ENCODE measurements at places on chromosomes 16 and 17.

GRCh38 chr16:57807968-57808528, 5.8 kb upstream of the KIFC3 start:
- DNase-seq: peak; percentile 98

DNA sequence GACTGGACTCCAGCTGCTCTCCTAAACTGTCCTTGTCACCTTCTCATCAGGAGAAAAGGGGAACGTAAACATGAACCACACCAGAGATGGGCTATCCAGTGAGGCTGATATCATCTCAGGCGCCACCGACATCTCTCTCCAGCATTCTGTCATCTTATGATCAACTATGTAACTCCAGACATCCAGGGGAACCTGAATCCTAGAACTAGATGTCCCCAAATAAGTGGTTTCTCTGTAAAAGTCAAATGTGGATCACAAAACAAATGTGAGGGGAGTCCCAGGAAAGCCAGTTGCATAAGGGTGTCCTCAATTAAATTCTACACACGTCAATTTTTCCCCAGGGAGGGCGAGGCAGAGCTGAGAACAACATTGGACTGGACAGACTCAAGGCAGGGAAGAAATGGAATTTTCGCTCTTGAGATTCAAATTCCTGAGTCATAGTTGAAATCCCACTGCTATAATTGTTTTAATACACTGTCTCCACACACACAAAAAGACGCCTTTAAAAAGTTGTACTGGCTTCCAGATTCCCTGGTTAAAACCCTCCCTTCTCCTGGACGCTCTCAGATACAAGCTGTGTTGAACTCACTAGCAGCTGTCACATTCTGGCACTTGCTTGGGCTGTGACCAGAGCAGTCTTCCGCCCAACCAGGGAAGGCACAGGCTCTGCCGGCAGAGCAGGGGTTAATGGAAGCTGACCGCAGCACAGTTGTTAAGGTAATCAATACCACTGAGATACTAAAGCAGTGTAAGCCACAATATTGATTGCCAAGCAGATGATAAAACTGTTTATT, 62.6 kb downstream of the ZFHX3 start:
- peak; percentile 31 for DNase-seq

GRCh38 chr17:17052462-17053221, 10.4 kb downstream of the MPRIP start:
- no peak for DNase-seq

DNA sequence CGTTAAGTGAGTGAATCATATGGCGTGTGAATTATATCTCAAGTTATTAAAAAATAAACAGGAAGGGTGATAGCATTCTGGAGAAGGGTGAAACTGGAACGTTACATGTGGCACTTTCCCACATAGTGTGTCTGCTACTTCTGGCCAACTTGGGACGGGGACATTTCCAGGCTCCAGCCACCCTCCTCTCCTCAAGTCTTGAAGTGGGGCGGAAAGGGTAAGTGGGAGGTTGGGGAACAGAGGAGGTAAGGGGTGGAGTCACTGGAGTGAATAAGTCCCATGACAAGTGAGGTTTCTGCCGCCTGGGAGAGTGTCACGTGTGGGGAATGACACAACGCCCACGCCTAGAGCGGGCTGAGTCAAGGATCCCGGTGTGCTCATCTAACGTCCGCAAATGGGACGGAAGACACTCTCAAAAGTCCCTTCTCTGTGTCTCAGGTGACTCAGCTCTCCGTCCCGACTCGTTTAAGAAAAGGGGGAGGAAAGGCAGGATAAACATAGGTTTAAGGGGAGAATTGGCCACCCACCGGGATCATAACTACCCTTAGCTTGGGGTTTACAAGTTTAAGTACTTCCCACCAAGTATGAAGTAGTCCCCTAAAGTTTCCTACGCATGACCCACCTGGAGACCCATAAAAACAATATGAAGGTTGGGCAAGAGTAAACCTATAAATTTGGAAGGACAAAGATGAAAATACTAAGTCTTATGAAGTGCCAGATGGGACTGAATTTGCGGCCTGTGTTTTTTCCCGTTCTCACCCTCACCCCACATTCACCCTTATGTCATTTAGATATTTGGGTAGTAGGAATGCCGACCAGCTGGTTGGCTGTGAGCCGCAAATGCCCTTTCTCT, 1.2 kb upstream of the SPAG9 start:
- peak; percentile 99 for DNase-seq

DNA sequence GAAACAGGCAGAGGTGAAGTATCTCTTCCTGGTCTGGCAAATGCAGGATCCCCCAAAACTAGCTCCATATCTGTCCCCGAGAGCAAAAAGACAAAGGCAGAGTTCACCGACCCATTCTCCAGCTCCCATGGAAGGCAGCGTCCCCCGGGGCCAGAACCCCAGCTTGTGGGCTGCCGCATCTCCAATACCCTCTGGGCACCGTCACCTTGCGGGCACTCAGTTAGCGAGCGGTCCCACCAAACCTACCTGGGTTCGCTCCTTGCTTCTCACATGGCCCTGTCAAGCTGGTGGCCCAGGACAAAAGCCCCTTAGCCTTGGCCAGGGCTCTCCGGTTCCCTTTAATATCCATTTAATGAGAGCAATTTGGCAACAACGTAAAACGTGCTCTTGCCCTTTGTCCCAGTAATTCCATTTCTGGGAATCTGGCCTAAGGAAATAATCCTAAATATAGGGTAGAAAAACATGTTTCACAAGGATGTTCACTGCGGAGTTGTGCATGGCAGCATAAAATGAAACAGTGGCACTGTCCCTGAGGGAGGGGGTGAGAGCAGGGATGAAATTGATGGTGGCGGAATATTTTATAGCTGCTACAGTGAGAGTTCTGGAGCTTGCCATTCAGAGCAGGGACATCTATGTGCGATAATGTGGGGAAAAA, 157.1 kb downstream of the CMIP start:
- DNase-seq: no peak

GRCh38 chr16:56244612-56245011, 53.3 kb downstream of the GNAO1 start:
- no peak for DNase-seq

DNA sequence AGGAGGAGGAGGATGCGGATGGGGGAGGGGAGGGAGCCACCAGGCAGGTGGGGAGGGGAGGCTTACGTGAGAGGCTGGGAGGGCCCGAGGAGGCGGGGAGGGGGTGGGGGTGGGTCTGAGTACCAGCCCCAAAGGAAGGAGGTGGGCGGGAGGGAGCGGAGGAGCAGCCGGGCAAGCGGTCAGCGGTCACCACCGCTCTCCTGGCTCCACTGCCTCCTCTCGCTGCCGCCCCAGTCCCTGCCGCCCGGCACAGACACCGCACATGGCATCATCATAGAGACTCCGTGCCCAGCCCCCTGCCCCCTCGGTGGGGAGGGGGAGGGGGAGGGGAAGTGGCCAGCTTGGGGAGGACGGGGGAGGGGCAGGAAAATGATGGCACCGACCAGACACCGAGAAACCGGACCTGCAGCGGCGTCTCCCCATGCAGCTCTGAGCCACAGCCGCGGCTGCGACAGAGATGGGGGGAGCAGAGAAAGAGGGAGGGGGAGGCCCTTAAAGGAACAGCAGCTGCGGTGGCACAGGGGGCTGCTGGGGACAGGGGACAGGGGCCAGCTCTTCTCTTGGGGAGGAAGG, at the start of gene TLCD3B:
Gene TLCD3B, minus strand, starts transcription at position 431 of the 573 bp plus-strand sequence. CDS start 744 bp downstream, outside the sequence.
- no peak for DNase-seq

DNA sequence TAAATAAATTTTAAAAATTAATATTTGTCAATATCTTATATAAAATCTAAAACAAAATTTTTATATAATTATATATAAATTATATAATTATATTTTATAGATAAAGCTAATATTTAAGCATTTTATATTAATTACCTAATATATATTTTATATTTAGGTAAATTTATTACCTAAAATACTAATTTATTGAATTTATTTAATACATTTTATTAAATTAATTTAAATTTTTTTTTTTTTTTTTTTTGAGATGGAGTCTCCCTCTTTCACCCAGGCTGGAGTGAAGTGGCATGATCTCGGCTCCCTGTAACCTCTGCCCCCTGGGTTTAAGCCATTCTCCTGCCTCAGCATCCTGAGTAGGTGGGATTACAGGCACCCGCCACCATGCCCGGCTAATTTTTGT, 22.4 kb downstream of the ATAD5 start:
- DNase-seq: no peak

DNA sequence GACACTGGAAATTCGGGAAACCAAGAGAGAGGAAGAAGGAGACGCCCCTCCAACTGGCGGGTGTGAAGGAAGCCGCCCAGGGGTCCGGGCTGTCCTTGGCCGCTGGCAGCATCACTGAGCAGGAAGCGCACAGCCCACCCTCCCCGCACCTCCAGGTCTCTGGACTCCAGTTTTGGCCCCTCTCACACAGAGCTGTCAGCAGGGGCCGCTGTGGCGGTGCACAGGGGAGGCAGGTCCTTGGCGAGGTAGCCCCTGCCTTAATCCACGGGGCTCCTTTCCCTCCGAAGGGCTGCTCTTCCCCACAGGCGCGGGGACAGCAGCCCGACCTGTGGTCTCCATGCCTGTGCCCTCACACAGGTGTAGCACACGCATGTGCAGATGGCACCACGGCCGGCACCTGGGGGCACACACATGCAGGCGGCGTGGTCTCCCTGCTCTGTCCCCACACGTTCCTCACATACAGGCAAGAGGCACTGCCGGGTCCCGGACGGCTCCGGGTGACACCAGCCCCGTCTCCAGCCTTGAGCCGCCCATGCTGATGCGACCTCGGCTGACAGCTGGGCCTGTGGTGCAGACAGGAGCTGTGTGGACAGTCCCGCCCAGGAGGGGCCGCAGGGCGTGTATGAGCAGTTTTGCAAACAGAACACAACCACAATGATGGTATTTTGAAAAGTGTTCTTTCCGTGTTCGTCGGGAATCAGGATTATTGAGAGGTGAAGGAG, 26.6 kb upstream of the CHMP6 start:
- no peak for DNase-seq

DNA sequence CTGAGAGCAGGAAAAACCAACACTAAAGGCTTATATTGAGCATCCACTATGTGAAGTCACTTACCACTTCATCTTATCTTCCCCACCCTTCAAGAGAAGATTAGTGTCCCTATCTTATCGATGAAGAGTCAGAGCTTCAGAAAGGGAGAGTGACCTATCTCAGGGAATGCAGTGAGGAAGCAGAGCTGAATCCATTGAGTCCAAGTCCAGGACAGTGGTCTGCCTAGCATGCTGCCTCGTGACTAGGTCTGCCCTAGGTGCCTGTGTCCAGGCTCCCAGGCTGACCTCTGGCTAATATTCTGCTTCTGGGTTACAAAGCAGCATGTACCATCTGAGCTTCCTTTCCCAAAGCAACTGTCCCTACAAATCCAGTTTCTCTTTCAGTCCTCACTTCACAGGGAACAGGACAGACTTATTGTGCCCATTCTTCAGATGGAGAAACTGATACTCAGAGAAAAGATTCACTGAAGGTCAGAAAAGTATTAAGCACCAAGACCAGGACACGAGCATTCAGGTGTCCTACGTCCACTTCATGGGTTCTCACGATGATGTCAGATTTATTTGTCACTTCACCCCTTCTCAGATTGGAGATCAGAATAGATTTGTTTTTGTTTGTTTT, 13.3 kb upstream of the FZD2 start:
- no peak for DNase-seq

- no peak for DNase-seq
These were observed 59.5 kb downstream of the RAI1 start for GRCh38 chr17:17740615-17741348.

GRCh38 chr17:51258756-51259563, 889 bp downstream of the MBTD1 start:
- no peak for DNase-seq

DNA sequence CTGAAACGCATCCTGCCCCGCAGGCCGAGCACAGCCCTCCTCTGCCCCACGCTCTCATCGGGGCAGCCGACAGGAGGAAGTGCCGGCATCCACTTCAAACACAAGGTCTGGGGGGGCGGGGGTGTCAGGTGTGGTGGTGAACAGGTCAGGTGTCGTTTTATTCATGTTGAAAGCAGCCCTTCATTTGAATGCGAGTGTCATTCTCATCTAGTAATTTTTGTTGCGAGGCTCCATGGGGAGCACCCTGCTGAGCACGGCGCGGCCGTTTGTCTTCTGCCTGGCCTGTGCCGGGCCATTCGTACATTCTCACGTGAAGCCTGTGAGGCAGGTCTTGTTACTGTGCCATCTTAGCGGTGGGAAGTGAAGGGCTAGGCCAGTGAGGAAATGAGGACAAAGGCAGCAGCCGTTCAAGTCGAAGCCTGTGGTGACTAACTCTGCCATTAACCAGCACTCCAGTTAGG, 1.9 kb downstream of the ACSF3 start:
- DNase-seq: no peak

DNA sequence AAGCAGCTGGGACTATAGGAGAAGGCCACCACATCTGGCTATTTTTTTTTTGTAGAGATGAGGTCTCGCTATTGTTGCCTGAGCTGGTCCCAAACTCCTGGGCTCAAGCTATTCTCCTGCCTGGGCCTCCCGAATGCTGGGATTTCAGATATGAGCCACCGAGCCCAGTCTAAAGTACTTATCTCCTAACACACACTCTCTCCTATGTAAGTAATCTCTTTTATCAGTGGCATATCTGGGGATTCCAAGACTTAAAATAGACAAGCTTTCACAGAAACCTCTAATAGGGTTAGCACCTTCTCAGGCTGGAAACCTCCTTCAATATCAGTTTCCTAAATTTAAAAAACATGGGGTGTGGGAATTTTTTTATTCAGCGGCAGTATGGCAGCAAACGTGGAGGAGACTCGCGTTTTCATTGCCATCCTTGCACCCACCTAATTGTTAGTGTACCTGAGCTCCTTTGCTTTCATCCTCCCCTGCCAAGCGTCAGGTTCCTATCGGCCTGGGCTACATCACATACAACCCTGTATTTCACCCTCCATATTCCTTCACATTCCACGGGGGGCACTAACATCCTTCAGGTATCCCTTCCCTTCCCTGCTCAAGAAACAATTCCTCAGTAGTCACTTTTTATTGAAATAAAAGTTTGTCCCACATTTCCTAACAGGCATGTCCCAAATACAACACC, 1.1 kb downstream of the EZH1 start:
- DNase-seq: no peak

GRCh38 chr16:23757937-23758619, 3.3 kb downstream of the CHP2 start:
- DNase-seq: no peak

GRCh38 chr16:24309258-24310142, 53.4 kb downstream of the CACNG3 start:
- peak; percentile 79 for DNase-seq

DNA sequence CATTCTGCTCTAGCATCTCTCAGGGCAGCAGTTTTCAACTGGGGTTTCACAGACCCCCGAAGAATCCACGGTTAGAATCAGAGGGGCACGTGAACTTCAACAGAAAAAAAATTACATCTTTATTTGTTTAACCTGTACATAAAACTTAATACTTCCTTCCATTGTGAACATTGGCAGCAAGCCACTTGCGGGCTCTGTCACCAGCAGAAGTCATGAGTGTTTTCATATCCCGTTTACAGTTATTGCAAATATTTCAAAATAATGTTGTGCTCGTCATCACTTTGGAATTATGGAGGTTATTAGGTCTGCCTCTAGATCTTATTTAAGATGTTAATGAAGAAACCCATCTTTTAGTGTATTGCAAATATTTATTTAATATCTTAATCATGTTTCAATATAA, 109.8 kb downstream of the SDR42E1 start:
- DNase-seq: no peak

- DNase-seq: no peak
These were observed 52.5 kb downstream of the MRC2 start for GRCh38 chr17:62679866-62680377.

Data from SJSA1 (cell line).